Fibroblast of skin of left quadriceps (primary cell): ENCODE measurements at places on chromosomes 5 and 9.

DNA sequence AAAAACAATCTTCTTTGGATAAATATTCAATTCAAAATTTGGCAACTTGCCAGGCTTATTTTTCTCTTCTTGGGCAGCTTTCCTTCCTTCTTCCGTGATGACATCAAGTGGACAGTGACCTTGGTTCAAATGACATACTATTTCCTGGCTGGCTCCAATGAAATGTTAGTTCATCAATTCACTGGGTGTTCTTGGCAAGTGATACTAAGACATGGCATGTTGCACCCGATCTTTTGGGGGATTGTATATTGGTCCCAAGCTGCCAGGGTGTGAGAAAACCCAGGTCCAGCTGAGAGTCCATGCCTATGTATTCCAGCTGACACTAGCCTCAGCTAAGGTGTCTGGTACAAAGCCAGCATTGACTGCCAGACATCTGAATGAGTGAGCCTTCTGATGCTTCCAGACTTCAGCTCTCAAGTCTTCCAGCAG is 252.9 kb downstream of the MAT2B start:
- DNase-seq = no peak

- DNase-seq = no peak
Measured at GRCh38 chr5:124847907-124848306, 101.5 kb upstream of the ZNF608 start.

DNA sequence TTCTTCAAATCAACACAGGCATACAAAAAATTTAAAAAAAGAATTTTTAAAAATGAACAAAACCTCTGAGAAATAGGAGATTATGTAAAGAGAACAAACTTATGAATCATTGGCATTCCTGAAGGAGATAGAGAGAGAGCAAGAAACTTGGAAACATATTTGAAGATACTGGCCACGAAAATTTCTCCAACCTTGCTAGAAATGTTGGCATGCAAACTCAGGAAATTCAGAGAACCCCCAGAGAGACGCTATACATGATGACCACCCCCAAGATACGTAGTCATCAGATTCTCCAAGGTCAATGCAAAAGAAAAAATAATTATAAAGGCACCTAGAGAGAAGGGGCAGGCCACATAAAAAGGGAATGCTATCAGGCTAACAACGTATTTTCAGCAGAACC is 472.5 kb downstream of the MTRR start:
- DNase-seq = peak; percentile 13

DNA sequence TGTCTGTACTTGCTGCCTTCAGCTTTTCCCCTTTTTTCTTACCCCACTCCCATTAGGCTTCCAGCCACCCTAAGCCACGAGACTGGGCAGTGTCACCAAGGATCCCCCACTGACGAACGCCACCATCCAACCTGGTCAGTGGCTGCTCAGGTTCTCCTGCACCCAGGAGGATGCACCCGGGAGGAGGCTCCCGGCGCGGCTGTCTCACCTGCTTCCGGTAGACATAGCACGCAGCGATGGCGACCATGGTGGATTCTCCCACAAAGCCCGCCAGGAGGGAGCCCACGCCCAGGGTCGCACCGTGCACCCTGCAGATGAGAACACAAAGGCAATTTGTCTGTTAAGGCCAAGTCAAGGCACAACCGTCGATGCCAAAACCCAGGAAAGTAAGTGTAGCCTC is 48.1 kb downstream of the OTULIN start:
- no peak for DNase-seq

DNA sequence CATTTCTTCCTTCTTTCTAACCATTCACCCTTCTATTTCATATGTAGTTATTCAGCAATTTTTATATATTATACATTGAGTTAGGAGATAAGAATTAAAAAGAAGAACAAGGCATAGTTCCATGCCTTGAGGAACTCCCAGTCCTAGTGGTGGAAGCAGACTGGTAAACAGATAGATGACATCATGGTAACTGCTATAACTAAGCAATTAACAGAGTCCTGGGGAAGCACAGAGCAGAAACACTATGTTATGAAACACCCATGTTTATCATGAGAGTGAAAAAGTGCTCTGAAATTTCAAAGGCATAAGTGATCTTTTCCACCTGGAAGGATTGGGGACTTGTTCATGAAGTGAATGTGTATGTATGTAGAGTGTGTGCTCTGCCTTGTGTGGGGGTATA is 14.6 kb downstream of the PAPPA start:
- DNase-seq = no peak

- DNase-seq = no peak
Measured at GRCh38 chr5:112418659-112419163, 366 bp downstream of the EPB41L4A start.

DNA sequence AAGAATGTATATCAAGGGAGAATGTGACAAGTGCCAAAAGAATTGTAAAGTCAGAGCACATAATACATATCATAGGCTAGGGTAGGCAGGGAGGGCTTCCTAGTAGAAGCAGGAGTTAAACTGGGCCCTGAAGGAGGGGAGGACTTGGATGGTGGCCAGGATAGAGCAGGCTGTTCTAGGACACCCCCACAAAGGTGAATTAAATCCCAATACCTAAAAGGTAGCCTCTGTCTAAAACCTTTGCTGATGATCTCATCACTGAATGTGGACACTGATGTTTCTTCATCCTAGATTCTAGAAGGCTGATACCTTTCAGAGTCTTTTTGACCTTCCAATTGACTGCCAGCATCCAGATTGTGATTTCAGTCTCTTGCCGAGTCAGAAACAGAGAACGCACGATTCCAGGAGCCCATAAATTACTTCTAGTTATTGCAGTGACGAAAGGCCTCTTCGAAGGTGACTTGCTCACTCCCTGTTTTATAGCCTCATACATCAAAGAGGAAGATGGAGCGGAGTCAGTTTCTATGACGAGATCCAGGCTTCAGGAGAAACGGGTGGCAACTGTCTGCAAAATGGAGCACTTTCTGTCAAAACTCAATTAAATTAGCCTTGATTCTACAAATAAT is 43.2 kb downstream of the KIF4B start:
- DNase-seq = no peak

- no peak for DNase-seq
Measured at GRCh38 chr9:35422346-35422745, 67.6 kb upstream of the RUSC2 start.

DNA sequence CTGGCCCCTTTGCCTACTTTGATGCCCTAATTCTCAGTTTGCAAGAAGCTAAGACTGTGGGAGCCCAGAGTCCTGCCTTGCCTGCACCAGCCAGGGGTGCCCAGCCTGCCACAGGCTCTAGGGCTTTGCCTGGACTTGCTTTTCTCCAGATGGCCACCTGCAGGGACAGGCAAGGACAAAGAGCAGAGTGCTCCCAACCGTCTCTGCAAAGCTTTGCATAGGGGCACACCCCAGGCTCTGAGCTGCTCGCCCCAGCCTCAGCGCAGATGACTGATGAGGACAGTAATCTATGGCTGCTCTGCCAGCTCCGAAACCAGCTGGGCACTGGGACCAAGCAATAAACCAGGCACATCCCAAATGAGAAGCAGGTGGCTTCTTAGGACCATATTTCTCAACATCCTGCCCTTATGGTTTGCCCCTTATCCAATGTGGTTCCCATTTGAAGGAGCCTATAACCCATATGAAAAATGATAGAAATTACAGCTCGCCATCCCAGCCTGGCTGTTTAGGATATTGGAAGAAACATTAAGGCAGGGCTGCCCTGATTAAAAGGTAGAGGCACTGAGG is 25.4 kb upstream of the TCF7 start:
- DNase-seq = no peak

GRCh38 chr5:168879929-168880328 is 300.8 kb upstream of the PANK3 start:
- no peak for DNase-seq

DNA sequence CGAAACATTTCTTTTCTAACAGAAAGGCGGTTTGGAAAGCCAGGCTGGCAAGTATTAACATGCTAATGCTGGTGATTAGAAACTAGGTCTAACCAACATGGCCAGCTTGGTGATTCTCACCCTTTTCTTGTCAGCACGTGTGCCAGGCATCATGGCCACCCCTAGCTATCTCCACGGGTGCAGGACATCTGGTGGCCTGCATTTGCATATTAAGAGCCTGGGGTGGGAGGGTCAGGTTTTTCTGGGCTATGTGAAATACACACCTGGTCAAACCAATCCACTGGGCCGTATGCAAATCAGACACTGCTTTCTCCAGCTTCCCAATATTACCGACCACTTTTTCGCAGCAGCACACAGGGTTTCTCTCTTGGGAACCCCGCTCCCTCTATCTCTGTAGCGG is 612.1 kb downstream of the PTPRD start:
- DNase-seq = no peak

- DNase-seq = no peak
Measured at GRCh38 chr5:88792144-88792840, 90.7 kb downstream of the MEF2C start.

GRCh38 chr5:35878079-35878478 is 21.4 kb downstream of the IL7R start:
- no peak for DNase-seq

DNA sequence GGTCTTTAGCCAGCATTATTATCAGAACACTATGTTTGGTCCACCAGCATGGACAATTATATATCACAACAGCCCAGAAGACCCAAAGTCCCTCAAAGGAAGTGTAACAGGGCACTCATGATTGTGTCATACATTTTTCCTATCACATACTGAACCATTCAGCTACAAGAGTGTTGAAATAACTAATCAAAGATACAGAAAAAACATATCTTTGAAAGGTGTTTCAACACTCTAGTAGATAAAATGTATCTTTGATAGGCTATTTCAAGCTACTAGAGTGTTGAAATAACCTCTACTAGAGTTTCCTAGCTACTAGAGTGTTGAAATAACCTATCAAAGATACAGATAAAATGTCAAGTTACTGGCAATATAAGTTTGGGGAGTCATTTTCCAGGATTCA is 545.0 kb downstream of the PRR16 start:
- DNase-seq = no peak

DNA sequence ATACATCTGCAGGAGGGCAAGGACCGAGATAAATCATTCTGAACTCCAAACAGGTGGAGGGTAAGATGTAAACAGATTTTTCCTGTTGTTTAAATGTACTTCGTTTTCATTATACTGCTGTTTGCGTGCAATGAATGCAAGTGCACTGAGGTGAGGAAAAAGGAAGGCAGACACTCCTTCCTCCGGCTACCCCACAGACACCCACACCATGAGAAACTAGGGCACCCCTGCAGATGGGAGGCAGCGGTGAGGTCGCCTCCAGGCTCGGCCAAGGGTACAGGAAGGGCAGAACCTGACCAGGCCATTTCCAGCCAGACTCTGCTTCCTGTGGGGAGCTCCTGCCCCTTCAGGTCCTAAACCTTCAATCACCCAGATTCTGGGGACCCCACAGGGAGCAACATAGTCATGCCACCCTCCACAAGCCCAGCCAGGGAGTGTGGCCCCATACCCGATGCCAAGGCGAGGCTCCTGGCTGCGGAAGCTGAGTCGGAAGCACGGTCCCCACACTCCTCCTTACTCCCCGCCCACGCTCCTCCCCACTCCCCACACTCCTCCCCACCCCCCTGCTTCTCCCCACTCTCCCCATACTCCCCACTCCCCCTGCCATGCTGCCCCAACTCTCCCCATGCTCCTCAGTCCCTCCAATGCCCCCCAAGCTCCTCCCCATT is 37.1 kb downstream of the VAV2 start:
- DNase-seq = no peak

DNA sequence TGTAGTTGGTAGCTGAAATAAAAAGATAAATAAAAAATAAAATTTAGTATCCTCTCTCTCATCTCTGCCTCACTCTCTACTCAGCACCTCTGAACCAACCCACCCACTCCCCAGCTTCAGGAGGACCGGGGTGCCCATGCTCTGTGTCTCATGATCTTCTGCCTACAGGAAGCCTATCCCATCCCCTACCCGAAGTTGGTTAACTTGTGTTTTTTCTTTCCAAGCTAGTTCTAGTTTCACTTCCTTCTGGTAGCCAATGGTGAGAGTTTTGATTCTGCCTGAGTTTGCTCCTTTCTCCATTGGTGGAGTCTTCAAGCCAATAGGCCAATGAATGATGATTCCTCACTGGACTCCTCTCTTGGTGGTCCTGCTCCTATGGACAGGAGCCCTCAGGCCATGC is 32.1 kb downstream of the SNX24 start:
- DNase-seq = no peak

DNA sequence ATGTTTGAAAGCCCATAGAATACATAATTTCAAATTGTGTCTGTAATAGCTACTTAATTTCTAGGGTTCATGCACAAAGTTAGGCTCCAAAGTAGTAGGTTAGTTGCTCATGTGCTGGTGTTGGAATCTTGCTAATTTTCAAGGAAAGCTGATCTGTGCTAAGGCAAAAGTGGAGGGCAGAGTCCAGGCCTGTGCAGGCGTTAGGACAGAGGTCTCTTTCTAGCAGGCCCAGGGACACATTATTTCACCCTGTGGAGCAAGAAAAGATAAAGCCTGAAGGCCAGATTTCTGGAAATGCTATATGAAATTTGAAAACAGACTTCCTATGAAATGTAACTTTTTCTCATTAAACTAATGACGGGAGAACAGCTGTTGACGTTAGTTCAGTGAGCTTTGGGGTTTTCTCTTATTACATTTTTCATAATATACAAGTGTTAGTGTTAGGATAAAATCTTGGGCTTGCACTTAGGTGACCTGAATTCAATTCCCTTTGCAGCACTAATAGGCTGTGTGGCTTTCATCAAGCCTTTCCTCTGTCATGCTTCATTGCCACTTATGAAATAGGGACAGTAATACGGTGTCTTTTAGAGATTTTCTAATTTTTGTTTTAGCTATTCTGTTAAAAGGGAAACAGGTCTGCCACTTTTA is 196.7 kb upstream of the HAPLN1 start:
- no peak for DNase-seq

GRCh38 chr9:126671381-126671831 is 57.7 kb downstream of the LMX1B start:
- DNase-seq = no peak

DNA sequence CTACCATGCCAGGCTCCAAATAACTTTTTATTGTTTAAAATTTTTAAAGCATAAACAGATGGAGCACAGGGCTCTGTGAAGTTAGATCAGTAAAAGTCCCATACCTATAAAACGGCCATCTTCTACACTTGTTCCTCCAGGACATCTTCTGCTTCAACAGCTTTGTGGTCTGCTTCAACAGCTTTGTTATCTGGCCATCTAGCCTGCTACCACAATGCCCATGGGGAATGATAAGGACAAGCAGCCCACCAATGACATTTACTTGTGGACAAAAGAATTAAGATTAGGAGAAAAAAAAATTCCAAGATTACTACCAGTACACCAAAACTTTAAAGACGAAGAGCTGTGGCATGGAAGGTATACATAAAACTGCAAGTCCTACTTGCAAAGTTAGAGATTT is 2.2 kb upstream of the VPS13A start:
- no peak for DNase-seq

DNA sequence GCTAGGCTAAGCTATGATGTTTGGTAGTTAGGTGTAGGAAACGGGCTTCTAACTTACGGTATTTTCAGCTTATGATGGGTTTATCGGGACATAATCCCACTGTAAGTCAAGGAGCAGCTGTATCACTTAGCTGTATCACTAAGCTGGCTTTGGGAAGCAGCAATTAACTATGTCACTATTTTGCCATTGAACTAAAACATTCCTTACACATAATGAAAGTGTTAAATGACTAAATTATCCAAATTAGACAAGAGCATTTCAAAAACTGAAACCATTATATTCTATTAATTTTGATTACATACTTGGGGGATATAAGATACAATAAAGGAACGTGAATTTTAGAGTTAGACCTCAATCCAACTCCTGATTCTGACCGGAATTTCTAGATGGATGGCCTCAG is 188.3 kb downstream of the AGTPBP1 start:
- no peak for DNase-seq
